Retinal pigment epithelial cell (primary cell): ENCODE measurements at places on chromosomes 6 and 20.

DNA sequence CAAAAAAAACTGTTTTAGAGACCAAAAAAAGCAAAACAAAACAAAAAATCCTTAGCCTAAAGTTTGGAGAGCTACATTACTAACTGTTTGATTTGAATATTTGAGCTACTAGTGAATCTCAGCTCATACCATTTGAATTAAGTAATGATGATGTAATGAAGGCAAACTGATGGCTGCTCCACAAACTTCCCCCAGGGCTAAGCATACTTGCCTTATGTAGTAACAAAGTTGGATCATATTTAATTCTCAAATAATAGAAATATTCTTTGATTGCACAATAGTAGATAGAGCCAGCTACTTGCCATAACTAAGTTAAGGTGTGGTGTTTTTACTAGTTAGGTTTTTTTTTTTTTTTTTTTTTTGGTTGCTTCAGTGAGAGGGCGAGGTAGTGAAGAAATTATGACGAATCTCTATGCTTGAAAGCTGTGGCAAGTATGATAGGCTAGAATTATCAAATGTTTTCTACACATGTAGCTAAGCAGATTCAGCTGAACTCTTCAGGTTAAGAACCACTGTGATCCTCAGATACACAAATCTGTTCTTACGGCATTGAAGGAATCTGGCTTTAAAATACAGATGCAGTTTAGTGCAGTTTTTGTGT, 2.9 kb downstream of the RAB32 start:
- peak; percentile 57 for DNase-seq

- DNase-seq = no peak
Observed at GRCh38 chr6:6695625-6696276, 107.2 kb downstream of the LY86 start.

DNA sequence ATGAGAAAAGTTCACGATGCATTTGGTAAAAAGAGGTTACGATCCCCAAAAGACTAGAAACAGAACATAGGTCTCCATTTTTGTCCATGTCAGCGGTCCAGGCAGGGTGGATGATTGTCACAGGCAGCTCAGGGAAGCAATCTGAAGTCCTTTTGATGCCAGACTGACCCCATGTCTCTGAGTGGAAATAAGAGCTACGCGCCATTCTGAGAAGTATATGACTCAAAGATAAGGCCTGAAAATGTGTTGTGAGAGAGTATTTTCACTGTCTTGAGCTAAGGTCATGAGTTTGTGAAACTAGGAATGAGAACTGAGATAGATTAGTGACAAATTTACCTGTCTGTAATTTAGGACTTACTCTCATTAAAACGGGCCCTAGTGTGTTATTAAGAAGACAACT, 69.5 kb downstream of the LYRM4 start:
- DNase-seq = no peak

- no peak for DNase-seq
Observed at GRCh38 chr20:20711413-20711812, 1.0 kb downstream of the RALGAPA2 start.

DNA sequence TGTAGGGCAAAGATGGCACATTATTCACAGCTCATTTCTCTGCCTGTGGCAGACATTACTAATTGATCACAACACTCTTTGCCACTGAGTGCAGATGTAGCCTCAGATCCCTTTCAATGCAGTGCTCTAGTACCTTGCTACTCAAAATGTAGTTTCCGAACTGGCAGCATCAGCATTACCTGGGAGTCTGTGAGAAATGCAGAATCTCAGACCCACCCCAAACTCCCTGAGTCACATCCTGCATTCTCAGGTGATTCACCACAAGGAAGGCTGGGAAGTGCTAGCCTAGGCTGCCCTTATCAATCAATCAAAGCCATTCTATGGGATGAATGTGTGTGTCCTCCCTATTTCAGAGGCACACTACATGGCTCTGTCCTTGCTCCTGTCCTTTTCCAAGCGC, 58.5 kb downstream of the PCNA start:
- peak; percentile 10 for DNase-seq

- DNase-seq = no peak
Observed at GRCh38 chr6:446418-447366, 55.1 kb downstream of the IRF4 start.

- DNase-seq = no peak
Observed at GRCh38 chr20:62670156-62670555, 27.9 kb downstream of the SLCO4A1 start.

- peak; percentile 91 for DNase-seq
Observed at GRCh38 chr6:116557893-116558292, 4.3 kb downstream of the CALHM4 start.

DNA sequence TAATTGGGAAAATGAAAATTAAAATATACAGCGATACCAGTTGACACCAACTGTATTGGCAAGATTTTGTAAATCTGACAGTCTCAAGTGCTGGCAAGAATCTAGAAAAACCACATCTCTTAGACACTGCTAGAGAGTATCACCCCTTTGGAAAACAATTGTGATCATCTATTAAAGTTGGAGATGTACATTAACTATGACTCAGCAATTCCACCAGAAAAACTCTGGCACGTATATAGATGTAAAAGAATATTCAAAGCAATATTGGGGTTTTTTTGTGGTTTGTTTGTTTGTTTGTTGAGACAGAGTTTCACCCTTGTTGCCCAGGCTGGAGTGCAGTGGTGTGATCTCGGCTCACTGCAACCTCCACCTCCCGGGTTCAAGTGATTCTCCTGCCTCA, 142.9 kb downstream of the HACE1 start:
- DNase-seq = no peak

- no peak for DNase-seq
Observed at GRCh38 chr6:11217360-11218101, 14.9 kb downstream of the NEDD9 start.

DNA sequence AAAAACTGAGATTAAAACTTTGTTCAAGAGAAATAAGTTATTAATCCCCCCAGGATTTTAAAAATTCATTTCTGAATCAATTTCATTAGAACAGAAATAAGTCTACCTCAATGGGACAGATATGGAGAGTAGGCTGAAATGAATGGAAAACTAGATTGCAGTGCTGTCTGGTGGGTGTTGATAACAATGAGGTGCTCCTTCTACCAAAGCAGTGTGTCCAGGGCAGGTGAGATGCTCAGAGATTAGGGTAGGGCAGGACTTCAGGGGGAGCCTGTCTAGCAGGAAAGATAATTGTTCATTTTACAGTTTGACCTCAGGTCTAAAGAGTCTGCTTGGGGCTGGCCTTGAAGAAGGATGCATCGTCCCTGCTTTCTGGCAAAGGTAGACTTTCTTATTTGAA, 38.0 kb upstream of the MYLIP start:
- no peak for DNase-seq

DNA sequence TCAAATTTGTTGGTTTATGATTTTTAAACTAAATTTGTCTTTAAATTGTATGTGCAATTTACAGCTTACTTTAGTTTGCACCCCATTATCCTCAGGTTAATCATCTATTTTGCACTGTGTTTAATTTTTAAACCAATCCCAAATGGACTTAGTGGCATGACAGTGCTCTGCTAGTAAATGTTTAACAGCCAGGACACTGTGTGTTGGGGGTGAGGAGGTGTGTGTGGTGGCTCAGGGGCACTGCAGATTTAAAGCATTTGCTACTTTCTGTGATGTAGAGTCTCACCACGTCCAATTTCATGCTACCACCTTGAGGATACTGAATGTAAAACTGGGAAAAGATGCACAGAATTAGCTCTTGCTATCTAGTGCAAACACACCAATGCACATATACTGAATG, 225.7 kb downstream of the HAO1 start:
- no peak for DNase-seq

GRCh38 chr6:41371461-41371991, 36.1 kb downstream of the NCR2 start:
- no peak for DNase-seq

GRCh38 chr6:22614547-22614946, 45.2 kb downstream of the HDGFL1 start:
- DNase-seq = no peak

DNA sequence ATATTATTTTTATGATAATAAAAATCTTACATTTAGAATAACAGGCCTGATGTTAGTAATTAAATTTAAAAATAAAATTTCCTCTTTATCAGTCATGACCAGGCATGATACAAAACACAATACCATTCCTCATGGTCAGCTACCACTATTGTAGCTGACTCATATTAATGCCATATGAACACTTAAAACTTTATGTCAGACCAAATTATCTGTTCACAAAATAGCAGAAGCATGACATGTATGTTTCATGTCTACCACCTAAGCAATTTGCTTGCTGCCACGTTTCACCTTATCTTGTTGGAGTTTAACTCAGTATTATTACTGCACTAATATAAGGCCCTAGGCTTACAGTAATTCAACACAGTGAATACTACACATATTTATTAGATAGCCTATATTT, 65.7 kb downstream of the HTR1B start:
- DNase-seq = no peak

GRCh38 chr6:106637051-106637716, 7.8 kb downstream of the QRSL1 start:
- no peak for DNase-seq
